ENCODE measurements at places on chromosomes 2 and 18.

- DNase-seq, result no peak
These were observed 91.2 kb upstream of the KLHL29 start for GRCh38 chr2:23293731-23294130.

- DNase-seq, result no peak
These were observed 48.4 kb downstream of the TMEFF2 start for GRCh38 chr2:192146069-192147015.

GRCh38 chr2:208013285-208014178 is 11.8 kb downstream of the PLEKHM3 start:
- DNase-seq, result no peak

DNA sequence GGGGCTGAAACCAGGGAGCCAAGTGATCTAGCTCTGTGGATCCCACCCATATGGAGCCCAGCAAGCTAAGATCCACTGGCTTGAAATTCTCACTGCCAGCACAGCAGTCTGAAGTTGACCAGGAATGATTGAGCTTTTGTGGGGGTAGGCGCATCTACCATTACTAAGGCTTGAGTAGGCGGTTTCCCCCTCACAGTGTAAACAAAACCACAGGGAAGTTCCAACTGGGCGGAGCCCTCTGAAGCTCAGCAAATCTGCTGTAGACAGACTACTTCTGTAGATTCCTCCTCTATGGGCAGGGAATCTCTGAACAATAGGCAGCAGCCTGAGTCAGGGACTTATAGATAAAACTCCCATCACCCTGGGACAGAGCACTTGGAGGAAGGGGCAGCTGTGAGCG is 96.7 kb downstream of the CCDC148 start:
- DNase-seq, result no peak
